ENCODE measurements at places on chromosomes 6 and 20. TPM values are rescaled to one million over a fixed set of nuclear protein-coding genes. Genes with fewer than 3 reads are reported as not detected.

C6orf15 gene
- not detected for polyA plus RNA-seq

TRAPPC3L gene
- polyA plus RNA-seq: not detected

GHRH gene
- not detected for polyA plus RNA-seq

GPR6 gene
- polyA plus RNA-seq: not detected

TRIM15 gene
- not detected for polyA plus RNA-seq

GABRR1 gene
- polyA plus RNA-seq: 0.22 TPM

LCA5 gene
- polyA plus RNA-seq: 0.94 TPM

ADGRF1 gene
- 25.5 TPM for polyA plus RNA-seq

TCP11 gene
- polyA plus RNA-seq: 0.02 TPM

DOK5 gene
- polyA plus RNA-seq: 0.18 TPM

RBM24 gene
- polyA plus RNA-seq: 0.51 TPM

PEX3 gene
- 16.5 TPM for polyA plus RNA-seq

SLC25A27 gene
- polyA plus RNA-seq: 25.0 TPM

B3GAT2 gene
- 0.08 TPM for polyA plus RNA-seq

MUC21 gene
- 912 TPM for polyA plus RNA-seq

FAM217A gene
- polyA plus RNA-seq: not detected

REPS1 gene
- 25.1 TPM for polyA plus RNA-seq

BTN1A1 gene
- polyA plus RNA-seq: not detected

LPA gene
- 0.08 TPM for polyA plus RNA-seq

KCNG1 gene
- polyA plus RNA-seq: 15.3 TPM

CCM2L gene
- 1.8 TPM for polyA plus RNA-seq

CRISP3 gene
- 176 TPM for polyA plus RNA-seq

SLC26A8 gene
- polyA plus RNA-seq: 0.04 TPM

PSORS1C2 gene
- 0.22 TPM for polyA plus RNA-seq

SNAP91 gene
- 0.04 TPM for polyA plus RNA-seq

BMP2 gene
- polyA plus RNA-seq: 1.4 TPM

SNAI1 gene
- 0.86 TPM for polyA plus RNA-seq

TLDC2 gene
- 0.16 TPM for polyA plus RNA-seq

EYS gene
- not detected for polyA plus RNA-seq

C20orf96 gene
- polyA plus RNA-seq: 1.9 TPM

STK35 gene
- 6.9 TPM for polyA plus RNA-seq

HRH3 gene
- not detected for polyA plus RNA-seq

TFAP2B gene
- 4.5 TPM for polyA plus RNA-seq

LAMA4 gene
- 10.9 TPM for polyA plus RNA-seq

OR2J1 gene
- polyA plus RNA-seq: not detected

BTNL2 gene
- polyA plus RNA-seq: not detected

RIPOR2 gene
- 0.61 TPM for polyA plus RNA-seq

ECT2L gene
- polyA plus RNA-seq: 0.04 TPM

TRMT6 gene
- 6.6 TPM for polyA plus RNA-seq

MDFI gene
- polyA plus RNA-seq: 70.3 TPM

BEND3 gene
- polyA plus RNA-seq: 0.73 TPM

PI3 gene
- 430 TPM for polyA plus RNA-seq

LSM14B gene
- 12.3 TPM for polyA plus RNA-seq

MOG gene
- not detected for polyA plus RNA-seq

OPN5 gene
- polyA plus RNA-seq: not detected

THEMIS gene
- polyA plus RNA-seq: 0.22 TPM

RALY gene
- polyA plus RNA-seq: 118 TPM

ACTL10 gene
- 1.4 TPM for polyA plus RNA-seq

ZBTB22 gene
- polyA plus RNA-seq: 10.2 TPM

HLA-DMB gene
- polyA plus RNA-seq: 7.3 TPM

NRSN2 gene
- polyA plus RNA-seq: 6.1 TPM

ULBP1 gene
- polyA plus RNA-seq: 0.31 TPM

SERPINB6 gene
- polyA plus RNA-seq: 95.7 TPM

Data from esophagus (tissue), 2 donors.